H9 (cell line): ENCODE measurements at places on chromosomes 7 and 10. TPM values are rescaled to one million over a fixed set of nuclear protein-coding genes. Genes with fewer than 3 reads are reported as not detected.

DNA sequence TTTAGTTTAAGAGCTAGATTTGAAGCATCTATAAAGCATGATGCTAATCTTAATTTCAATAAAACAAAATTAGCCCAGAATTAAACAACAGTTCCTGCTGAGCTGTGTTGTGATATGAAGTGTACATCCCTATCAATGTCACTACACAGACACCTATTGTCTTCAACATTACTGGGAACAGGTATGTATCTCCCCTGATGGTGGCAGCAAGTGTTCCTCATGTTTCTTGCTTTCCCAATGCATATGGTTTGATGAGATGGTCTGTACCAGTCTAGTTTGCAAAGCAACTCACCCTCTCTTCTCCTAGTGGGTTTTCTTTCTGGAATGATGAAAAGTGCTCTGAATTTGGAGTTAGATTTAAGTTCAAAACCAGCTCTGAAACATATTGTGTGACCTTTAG is 38.1 kb downstream of the TSPAN12 start:
- DNase-seq: no peak

GRCh38 chr10:100896876-100897461 is 15.8 kb upstream of the SLF2 start:
- no peak for DNase-seq

DNA sequence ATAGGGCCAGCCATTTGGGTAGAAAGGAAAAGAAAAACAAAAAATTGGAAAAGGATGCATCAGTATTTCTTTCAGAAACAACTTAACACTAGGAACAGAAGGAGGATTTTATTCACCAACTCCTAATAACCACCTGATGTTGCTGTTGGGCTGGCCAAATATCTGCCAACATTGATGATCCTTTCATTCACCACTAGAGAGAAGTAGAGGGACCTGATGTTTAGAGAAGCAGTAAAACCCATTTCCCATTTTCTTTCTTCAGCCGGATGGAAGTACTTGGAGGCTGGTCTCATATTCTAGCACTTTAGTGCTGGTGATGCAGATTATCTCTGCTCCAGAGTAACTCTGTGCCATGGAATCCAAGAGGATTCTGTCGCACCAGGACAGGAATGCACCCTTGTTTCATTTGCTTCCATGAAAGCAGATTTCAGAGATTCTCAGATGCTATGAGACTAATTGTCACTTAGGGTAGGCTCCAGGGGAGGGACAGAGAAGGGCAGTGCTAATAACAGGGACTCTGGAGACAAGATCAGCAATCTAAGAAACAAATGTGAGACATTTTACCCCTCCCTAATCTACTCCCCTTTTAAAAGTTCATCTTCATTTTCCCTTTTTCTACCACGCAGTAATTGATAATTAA is 3.1 kb downstream of the KLLN start:
- DNase-seq: no peak

The CCL24 gene
- not detected in 2 replicates for total RNA-seq

The UCN3 gene
- not detected in 2 replicates for total RNA-seq

DNA sequence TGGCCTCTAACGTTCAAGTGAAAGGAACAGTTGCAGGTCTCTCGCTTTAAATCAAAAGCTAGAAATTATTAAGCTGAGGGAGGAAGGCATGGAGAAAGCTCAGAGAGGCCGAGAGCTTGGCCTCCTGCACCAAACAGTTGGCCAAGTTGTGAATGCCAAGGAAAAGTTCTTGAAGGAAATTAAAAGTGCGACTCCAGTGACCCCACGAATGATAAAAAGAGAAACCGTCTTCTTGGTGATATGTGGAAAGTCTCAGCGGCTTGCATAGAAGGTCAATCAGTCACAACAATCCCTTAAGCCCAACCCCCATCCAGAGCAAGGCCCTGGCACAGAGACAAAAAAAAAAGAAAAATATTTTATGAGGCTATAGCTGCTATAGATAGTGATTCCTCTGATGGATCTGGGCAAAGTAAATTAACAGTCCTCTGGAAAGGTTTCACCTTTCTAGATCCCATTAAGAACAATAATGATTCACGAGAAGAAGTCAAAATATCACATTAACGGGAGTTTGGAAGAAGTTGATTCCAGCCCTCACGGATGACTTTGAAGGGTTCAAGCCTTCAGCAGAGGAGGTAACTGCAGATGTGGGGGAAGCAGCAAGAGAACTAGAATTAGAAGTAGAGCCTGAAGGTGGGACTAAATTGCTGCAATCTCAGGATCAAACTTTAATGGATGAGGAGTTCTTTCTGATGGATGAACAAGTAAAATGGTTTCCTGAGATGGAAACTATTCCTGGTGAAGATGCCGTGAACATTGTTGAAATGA is 42.5 kb upstream of the INPP5A start:
- DNase-seq: no peak

The CALHM1 gene
- total RNA-seq: 0.07 and 0.13 TPM in 2 replicates
